ENCODE measurements at places on chromosomes 3 and 15. TPM values are rescaled to one million over a fixed set of nuclear protein-coding genes. Genes with fewer than 3 reads are reported as not detected.

The GRIP2 gene
- total RNA-seq, result 7.7 TPM

The CCDC33 gene
- total RNA-seq, result 3.4 TPM

The HCN4 gene
- total RNA-seq, result 0.72 TPM

The RPL32 gene
- 2,466 TPM for total RNA-seq

The NPAP1 gene
- 2.4 TPM for total RNA-seq

The ATP13A5 gene
- total RNA-seq, result 12.0 TPM

The ACOX2 gene
- 17.1 TPM for total RNA-seq

The ARHGEF26 gene
- total RNA-seq, result 26.5 TPM

The MAGEF1 gene
- 29.4 TPM for total RNA-seq

The ITPKA gene
- total RNA-seq, result 24.1 TPM

The FGF12 gene
- total RNA-seq, result 7.0 TPM

The LRRC31 gene
- total RNA-seq, result not detected

The GPX1 gene
- 94.6 TPM for total RNA-seq

The B3GNT5 gene
- total RNA-seq, result 7.9 TPM

The CMTM7 gene
- total RNA-seq, result 2.9 TPM

The SPRED1 gene
- 74.9 TPM for total RNA-seq

The ALG1L2 gene
- total RNA-seq, result not detected

The FGF7 gene
- 32.7 TPM for total RNA-seq

The ADGRG7 gene
- 2.9 TPM for total RNA-seq

The RRP9 gene
- 20.9 TPM for total RNA-seq

The NEK10 gene
- total RNA-seq, result 4.6 TPM
